ENCODE measurements at places on chromosomes 3 and 15. TPM values are rescaled to one million over a fixed set of nuclear protein-coding genes. Genes with fewer than 3 reads are reported as not detected.

The ZBED2 gene
- total RNA-seq: not detected

GRCh38 chr3:27326202-27326601 lies 43.0 kb downstream of the NEK10 start:
- H3K27ac ChIP-seq: no peak overlapping the region
- DNase-seq: no peak
- H3K27me3 ChIP-seq: peaks cover 3% of the 10 kb centered on the region
- no peaks in the 10 kb centered on the region for H3K4me1 ChIP-seq

DNA sequence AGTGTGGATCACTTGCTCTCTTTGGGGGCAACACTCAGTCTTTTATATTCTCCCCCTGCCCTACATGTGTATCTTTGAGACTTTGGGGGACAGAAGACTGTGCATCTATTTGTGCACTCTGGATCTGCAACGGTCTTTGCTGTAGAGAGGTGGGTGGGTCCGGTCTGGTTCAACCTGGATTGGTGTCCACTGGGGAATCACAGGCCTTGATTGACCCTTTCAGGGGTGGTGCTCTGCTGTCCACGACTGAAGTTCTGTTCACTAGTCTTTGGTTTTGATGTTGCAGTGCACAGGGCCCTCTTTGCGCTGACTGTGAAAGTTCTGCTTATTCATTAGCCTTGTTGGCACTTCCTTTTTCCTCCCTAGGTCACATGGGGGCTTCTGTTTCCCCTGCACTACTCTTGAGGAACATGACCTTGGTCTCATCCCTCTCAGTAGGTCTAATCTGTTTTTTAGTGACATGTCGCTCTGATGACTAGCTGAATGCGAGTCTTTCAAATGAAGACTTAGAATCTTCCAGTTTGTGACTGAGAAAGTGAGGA lies 284.2 kb downstream of the SV2B start:
- no peaks in the 10 kb centered on the region for H3K27me3 ChIP-seq
- H3K4me1 ChIP-seq: no peaks in the 10 kb centered on the region
- H3K4me3 ChIP-seq: no peak overlapping the region
- H3K27ac ChIP-seq: no peak overlapping the region
- no peak for DNase-seq
- no peaks in the 10 kb centered on the region for H3K36me3 ChIP-seq

The B3GNT5 gene
- total RNA-seq: 2.9 TPM

- no peak for DNase-seq
- H3K27me3 ChIP-seq: peaks cover 6% of the 10 kb centered on the region
- H3K4me1 ChIP-seq: no peaks in the 10 kb centered on the region
- H3K27ac ChIP-seq: no peak overlapping the region
- peaks cover 18% of the 10 kb centered on the region for H3K36me3 ChIP-seq
- no peak overlapping the region for H3K4me3 ChIP-seq
Measured at GRCh38 chr3:47586746-47587145, 8.1 kb upstream of the CSPG5 start.

DNA sequence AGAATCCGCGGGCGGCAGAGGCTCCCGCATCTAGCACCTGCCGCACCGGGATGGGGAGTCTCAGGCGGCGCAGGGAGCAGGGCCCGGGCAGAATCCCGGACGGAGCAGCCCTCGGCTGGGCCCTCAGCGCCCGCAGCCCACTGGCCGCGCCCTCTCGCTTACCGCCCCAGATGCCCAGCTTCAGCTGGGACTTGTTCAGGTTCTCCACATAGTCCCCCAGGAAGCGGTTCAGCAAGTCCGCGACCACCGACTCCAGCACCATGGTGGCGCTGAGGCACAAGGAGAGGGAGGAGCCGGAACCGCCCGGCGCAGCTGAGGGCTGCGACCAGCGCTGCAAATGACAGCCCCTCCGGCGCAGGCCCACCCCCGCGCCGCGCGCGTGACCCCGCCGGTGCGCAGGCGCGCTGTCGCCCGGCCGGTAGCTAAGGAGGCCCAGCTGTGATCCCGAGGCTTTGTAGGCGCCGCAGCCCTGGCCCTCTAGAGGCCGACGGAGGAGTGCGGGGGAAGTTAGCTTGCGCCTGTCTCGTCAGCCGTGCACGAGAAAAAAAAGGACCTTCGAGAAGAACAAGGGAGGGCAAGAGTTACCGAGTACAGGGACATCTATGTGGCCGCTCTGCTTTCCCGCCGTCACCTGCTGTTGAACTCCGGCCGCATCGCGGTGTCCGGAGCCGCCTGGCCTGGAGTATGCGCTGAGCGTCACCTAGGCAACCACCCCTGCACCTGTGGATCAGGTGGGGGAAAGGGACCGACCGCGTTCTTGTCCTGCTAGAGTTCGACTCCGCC lies at the start of gene VPS13C:
Gene VPS13C (minus strand): TSS at position 335 of the 783 bp plus-strand sequence. CDS start 73 bp downstream, at position 262.
- peaks cover 2% of the 10 kb centered on the region for H3K4me1 ChIP-seq
- peak within 1 kb of the TSS; percentile 88 for H3K27ac ChIP-seq
- H3K4me3 ChIP-seq: peak within 1 kb of the TSS; percentile 98
- peaks cover 7% of the 10 kb centered on the region for H3K27me3 ChIP-seq
- no peaks in the 10 kb centered on the region for H3K36me3 ChIP-seq

GRCh38 chr3:190718097-190718496 lies 144.4 kb downstream of the GMNC start:
- H3K4me3 ChIP-seq: no peak overlapping the region
- no peak overlapping the region for H3K27ac ChIP-seq
- no peaks in the 10 kb centered on the region for H3K4me1 ChIP-seq

DNA sequence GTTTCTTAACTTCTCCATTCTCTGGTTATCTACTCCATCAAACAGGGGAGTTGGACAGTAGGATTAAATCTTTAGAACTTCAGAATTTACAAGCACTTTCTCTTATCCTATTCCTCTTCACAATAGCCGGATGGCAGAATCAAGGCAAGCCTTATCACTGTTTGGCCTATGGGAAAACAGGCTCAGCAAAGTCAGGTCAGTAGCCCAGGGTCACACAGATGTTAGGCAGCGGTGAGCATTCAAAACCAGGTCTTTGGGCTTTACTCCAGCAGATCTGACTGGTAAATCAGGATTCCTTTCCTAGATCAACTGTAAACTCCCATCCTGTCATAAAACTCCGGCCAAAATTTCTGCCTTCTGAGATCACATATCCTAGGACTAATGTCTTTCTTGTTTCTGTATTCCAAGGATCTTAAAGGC lies 258.4 kb downstream of the OPA1 start:
- no peak overlapping the region for H3K4me3 ChIP-seq
- H3K27me3 ChIP-seq: peaks cover 2% of the 10 kb centered on the region
- no peak overlapping the region for H3K27ac ChIP-seq
- no peak for DNase-seq
- peaks cover 9% of the 10 kb centered on the region for H3K36me3 ChIP-seq

GRCh38 chr15:93001881-93002280 lies 87.1 kb downstream of the RGMA start:
- H3K27me3 ChIP-seq: peaks cover 4% of the 10 kb centered on the region
- no peak for DNase-seq
- H3K4me3 ChIP-seq: no peak overlapping the region
- peaks cover 18% of the 10 kb centered on the region for H3K36me3 ChIP-seq

GRCh38 chr15:68025835-68026424 lies 28.2 kb upstream of the PIAS1 start:
- no peak for DNase-seq
- H3K27me3 ChIP-seq: peaks cover 2% of the 10 kb centered on the region
- no peaks in the 10 kb centered on the region for H3K4me1 ChIP-seq
- H3K27ac ChIP-seq: no peak overlapping the region

DNA sequence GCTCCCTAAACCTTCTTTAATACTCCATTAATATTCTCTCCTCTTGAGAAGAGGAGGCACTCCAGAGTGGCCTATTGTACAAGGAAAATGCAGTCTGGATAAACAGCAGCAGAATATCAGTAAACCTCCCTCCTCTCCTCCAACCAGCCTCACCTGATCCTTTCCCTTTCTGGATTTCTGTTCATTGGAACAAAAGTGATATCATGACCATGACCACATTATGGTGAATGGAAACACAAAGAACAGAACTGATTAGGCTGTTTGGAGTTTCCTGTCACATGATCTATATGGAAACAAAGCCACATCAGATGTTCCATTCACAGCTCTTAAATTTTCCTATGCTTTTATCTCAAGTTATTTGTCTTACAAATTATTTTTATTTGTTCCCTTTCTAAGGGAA lies 14.6 kb downstream of the C2CD4B start:
- H3K4me1 ChIP-seq: no peaks in the 10 kb centered on the region
- peaks cover 2% of the 10 kb centered on the region for H3K27me3 ChIP-seq
- no peak for DNase-seq
- no peaks in the 10 kb centered on the region for H3K36me3 ChIP-seq

DNA sequence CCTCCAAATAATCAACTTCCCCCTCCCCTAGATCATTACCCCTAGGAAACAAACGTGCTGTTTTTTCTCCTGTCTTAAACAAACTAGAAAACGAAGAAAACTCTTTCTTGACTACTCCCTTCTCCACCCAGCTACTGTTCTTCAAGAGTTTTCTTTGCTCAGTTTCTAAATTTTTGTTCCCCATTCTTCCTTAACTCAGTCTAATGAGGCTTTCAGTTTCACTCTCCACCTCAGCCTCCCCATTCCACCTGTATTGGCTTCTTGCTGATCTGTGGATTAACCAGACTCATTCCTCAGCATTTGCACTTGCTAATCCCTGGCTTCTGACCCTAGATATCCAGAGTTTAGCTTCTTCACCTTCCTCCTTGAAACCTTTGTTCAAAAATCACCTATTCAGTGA lies 26.8 kb downstream of the SERPINI1 start:
- peaks cover 27% of the 10 kb centered on the region for H3K36me3 ChIP-seq
- H3K27ac ChIP-seq: no peak overlapping the region

DNA sequence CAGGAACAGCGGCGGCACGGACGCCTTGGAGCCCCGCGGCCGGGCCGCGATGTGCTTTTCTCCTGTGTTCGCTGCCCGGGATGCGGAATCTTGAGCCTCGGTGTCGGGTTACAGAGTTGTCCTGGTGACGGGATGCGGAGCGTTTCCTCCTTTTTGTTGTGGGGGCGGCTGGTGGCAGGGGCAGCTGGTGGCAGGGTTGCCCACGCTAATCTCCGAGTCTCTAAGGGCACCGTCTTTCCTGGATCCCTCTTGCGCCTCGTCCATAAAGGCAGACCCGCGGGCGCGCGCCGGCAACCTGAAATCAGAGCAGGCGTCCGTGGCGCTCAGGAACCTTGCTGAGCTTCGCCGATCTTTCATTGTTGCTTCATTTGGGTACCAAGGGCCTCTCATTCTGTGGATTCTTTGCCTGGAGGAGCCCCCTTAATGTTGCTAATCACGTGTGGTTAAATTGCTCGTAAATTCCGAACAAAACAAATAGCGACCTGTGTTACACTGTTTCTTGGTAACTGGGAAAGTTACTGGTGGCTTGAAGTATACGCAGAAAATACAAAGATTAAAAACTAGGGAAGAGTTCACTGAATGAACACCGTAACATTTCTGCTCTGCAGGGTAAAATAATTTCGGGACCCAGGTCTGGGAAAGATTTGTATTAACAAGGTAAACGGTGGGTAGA lies 844 bp upstream of the PFN2 start:
- peak overlapping the region; percentile 94 for H3K4me3 ChIP-seq
- peaks cover 10% of the 10 kb centered on the region for H3K4me1 ChIP-seq

Measured in glutamatergic neuron (in vitro differentiated cells).